ENCODE measurements at places on chromosomes 5 and 9.

- no peak for DNase-seq
These were observed 68.2 kb downstream of the SLC1A1 start for GRCh38 chr9:4558371-4558998.

DNA sequence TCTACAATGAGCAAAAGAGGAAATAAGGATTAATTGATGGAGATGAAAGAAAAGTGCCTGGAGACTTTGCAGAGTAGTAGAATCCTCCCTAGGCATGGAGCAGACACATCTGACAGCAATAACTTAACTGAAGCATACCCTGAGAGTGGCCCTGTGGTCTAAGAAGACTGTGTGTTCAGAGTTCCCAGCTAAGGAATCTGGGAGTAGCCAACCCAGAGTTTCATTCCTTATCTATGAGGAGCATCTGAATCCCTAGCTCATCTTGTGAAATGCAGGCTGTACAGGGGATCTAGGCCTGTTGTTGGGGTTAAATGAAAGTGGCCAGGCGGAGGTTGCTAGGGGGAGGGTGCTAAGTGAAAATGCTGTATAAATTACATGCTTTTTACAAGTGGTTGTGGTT, 233.1 kb upstream of the FBXL7 start:
- no peak for DNase-seq

DNA sequence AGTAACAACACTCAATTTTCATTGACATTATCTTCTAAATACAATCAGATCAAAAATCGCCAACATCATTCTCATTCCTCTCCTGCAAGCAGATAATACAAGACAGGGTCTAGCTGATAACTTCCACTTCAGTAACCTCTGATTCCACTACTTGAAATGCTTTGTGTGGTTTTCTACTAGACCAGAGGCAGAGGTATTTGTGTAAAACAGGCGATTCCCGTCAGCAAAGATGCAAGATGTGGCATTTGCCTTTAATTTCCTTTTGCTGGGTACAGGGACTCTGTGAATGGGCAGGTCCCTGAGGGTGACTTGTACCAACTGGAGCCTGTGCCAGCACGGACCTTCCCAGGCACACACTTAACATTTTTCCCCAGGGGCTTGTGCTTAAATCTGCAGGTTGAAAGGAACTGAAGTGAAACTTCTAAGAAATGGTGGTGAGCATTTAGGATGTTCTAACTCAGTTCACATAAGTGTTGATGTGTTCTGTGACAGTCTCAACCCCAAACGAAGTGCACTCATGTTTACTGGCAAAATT, 625.5 kb upstream of the WWC1 start:
- no peak for DNase-seq

DNA sequence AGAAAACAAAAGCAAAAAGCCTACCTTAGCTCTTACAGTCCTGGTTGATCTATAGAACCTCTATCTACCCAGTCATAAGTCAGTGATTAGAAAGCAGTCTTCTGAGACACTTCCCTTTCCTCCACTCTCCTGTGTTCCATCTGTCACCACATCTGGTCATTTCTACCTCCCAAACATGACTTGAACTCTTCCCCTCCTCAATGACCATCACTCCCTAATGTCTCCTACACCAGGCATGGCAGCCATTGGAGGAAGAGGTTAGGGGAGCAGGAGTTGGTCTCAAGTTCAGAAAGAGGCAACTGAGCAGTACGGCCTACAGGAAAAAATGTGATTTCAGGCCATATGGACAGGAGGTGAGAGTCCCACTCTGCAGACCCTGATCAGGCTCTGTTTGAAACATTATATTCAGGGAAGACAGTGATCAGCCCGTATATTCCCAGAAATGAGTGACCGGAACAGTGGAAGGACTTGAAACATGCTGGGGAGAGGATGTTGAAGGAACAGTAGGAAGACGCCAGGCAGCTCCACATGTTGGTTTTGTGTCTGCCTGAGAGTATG, 12.0 kb downstream of the ABLIM3 start:
- DNase-seq: no peak

DNA sequence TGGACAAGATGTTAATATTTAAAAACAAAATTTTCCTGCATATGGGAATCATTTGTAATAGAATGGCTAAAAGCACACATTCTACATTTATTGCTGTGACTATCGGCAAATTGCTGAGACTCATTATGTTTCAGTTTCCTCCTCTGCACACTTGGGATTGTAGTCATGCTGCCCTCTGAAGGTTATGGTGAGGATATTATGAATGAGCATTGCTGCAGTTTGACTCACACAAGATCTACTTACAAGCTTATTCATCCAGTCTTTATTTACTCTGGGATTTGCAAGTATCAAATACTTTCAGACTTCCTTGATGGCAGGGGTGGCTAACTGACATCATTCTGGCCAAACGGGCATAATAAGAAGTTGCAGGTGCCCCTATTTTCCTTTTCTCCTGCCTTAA, 9.5 kb upstream of the NFIL3 start:
- no peak for DNase-seq

GRCh38 chr9:98572054-98572627, 136.6 kb downstream of the GABBR2 start:
- DNase-seq: no peak

GRCh38 chr5:127446626-127447025, 70.8 kb upstream of the PRRC1 start:
- no peak for DNase-seq

GRCh38 chr5:116058346-116058936, 26.2 kb downstream of the ARL14EPL start:
- no peak for DNase-seq

- no peak for DNase-seq
These were observed 35.7 kb downstream of the SLC1A3 start for GRCh38 chr5:36642089-36642488.

GRCh38 chr9:20473515-20474013, 148.7 kb downstream of the MLLT3 start:
- DNase-seq: no peak

GRCh38 chr5:11803436-11803835, 100.8 kb downstream of the CTNND2 start:
- DNase-seq: no peak

DNA sequence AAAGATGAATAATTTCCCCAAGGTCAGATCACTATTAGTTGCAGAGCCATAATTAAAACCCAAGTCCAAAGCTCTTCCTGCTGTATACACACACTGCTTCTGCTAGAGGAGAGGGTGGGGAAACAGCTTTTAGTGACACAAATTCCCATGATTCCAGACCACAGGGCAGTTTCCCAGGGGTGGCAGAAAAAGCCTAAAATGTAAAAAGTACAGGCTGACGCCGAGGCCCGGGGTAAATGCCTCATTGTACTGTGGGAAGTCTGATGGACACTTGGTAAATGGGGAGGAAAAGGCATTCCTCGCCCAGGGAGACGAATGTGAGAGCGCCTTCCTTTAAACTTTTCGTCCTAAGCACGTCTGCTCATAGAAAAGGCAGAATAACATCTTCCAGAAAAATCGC, 65.7 kb downstream of the DENND1A start:
- DNase-seq: no peak

- DNase-seq: no peak
These were observed 43.8 kb downstream of the LHFPL2 start for GRCh38 chr5:78604689-78605285.

GRCh38 chr5:127671218-127671617, 22.3 kb downstream of the CTXN3 start:
- DNase-seq: no peak

- no peak for DNase-seq
These were observed 62.9 kb upstream of the SIMC1 start for GRCh38 chr5:176175101-176175852.
